ENCODE measurements at places on chromosomes 16 and 17.

DNA sequence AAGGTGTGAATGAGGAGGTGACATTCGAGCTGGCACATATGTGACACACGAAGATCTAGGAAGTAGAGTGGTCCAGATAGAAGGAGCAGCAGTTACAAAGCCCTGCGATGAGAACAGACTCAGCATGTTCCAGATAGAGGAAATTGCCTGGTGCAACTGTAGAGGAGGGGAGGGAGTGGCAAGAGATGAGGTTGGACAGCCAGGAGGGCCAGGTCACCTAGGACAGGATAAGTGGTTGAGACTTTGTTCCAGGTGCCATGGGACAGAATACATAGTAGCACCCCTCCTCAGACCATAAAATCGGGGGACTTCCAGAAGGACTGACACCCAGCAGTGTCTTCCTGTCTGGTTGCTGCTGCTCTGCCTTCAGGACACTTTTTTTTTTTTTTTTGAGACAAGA, 11.0 kb upstream of the CENPT start:
- no peak for DNase-seq

DNA sequence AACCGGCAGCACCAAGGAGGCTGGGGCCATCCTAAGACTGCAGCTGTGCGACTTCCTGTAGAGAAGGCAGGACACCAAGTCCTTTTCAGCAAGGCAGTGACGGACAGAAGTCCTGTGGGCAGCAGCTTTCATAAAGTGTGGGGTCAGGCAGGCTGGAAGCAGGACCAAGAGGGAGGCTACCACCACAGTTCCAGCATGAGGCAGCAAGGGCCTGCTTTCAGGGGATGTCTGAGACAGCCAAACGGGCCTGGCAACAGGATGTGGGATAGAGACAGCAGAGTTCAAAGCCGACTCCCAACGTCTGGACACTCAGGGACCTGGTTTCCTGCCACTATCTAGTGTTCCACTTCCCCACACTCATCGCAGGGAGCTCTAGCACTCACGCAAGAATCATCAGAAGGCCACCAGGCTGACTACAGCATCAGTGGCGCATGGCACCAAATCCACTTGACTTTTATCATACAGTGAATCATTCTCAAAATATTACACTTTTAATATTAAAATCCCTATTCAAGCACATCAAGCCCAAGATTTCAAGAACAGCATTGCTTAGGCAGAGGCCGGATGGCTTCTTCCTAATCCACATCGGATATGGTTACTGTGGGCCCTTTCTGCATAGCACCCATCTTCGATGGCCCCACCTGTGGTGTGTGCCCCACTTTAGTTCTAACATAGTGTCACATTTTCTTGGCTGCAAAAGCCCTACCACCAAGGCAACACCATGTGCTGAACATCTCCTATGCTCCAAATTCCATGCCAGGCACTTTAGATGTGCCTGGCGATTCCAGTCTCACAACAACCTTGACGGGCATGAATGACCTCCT, 5.2 kb downstream of the USP7 start:
- DNase-seq: no peak

DNA sequence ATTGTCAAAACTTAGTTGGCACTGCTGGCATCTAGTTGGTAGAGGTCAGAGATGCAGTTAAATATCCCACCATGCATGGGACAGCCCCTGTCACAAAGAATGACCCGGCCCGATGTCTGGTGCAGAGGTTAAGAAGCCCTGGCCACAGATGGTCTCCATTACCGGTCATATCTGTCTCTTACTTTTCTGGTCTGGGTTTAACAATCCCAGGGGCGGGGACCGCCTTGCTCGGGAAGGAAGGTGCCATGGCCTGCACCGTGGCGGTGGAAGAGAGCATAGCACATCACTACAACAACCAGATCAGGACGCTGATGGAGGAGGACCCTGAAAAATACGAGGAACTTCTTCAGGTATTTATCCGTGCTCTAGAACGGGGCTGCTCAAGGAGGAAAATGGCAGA, 8.1 kb downstream of the COQ7 start:
- DNase-seq: no peak

DNA sequence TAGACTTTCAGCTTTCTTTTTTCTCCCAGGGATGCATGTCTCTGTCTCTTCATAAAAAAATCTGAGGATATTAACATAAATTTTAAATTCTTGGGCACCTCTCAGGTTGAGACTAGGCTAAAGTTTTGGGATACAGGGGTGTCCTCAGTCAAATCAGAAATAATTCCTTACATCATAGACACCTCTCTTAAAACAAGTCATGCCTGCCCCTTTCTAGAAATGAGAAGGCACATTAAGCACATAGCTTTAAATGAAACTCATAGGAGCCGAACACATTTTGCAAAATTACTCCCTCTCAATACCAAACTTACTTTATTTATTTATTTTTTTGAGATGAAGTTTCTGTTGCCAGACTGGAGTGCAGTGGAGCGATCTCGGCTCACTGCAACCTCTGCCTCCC, 67.3 kb upstream of the BCAR1 start:
- DNase-seq: no peak

- DNase-seq: no peak
Observed at GRCh38 chr16:81707411-81708265, 71.5 kb upstream of the PLCG2 start.

- no peak for DNase-seq
Observed at GRCh38 chr16:75491876-75492275, 3.4 kb downstream of the CHST6 start.

DNA sequence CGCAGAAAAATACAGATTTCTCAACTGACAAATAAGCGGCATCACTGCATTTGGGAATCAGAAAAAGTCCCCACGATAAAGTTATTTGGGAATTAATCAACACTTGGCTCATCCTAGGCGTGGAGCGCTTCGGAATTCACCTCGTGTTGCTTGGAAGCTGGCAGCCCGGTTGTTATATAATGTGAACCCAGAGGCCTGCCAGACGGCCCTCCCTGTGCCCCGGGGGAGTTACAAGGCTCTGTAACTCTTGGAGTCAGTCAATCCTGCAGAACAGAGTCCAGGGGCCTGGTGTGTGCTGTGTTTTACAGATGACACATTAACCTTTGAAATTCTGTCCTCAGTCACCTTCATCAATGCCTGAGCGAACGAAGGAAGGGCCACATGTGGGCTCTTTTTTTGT, 111.1 kb downstream of the PITPNC1 start:
- no peak for DNase-seq

- DNase-seq: no peak
Observed at GRCh38 chr16:30069611-30070462, 4.3 kb downstream of the ALDOA start.

- no peak for DNase-seq
Observed at GRCh38 chr17:28509789-28510188, 3.6 kb downstream of the FOXN1 start.

- no peak for DNase-seq
Observed at GRCh38 chr16:10504404-10504885, 76.0 kb downstream of the EMP2 start.

GRCh38 chr16:66250686-66251431, 115.6 kb upstream of the CDH5 start:
- no peak for DNase-seq

GRCh38 chr16:46884513-46885293, 541 bp downstream of the GPT2 start:
- no peak for DNase-seq

- DNase-seq: no peak
Observed at GRCh38 chr17:78796517-78796900, 14.4 kb upstream of the CYTH1 start.

GRCh38 chr16:56732366-56732765, 2.4 kb downstream of the NUP93 start:
- no peak for DNase-seq

DNA sequence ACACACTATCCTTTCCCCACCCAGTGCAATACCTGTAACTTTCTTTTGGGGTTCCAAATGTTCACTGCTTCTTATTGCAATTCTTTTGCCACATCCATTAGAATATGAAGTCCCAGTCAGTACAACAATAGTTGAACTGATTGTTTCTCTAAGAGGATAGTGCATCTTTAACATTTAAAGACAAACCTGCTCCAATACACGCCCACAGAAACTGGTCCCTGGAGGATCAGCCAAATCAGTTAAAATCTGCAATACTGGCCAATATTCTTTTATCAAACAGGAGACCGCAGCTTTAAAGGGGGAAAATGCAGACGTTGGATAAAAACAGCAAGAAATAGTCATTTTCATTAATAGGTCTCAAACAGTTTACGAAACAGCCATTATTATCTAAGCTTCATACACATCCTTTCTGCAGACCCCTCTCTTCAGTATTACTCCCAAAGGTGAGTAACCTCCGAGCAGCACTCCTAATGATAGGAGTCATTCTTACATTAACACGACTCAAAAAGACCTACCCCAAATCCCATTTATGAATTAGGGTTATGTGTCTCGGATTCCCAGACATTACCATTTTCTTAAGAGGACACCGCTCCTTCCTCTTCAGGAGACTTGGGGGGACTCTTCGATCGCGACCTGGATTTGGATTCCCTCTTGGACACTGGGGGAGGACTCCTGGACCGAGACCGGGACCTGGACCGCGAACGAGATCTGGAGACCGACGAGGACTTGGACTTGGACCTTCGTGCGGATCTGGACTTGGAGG, 1.4 kb downstream of the SRSF2 start:
- no peak for DNase-seq
